ENCODE measurements at places on chromosomes 1 and 21.

DNA sequence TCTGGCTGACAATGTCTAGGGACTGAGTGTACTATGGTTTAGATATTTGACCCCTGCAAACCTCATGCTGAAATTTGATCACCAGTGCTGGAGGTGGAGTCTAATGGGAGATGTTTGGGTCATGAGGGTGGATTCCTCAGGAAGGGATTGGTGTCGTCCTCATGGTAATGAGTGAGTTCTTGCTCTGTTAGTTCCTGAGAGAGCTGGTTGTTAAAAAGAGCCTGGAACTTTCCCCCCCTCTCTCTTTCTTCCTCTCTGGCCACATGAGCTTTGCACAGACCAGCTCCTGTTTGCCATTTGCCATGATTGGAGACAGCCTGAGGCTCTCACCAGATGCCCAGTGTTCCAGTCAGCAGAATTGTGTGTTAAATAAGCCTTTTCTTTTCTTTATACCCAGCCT is 36.6 kb upstream of the CNIH3 start:
- no peak for DNase-seq

DNA sequence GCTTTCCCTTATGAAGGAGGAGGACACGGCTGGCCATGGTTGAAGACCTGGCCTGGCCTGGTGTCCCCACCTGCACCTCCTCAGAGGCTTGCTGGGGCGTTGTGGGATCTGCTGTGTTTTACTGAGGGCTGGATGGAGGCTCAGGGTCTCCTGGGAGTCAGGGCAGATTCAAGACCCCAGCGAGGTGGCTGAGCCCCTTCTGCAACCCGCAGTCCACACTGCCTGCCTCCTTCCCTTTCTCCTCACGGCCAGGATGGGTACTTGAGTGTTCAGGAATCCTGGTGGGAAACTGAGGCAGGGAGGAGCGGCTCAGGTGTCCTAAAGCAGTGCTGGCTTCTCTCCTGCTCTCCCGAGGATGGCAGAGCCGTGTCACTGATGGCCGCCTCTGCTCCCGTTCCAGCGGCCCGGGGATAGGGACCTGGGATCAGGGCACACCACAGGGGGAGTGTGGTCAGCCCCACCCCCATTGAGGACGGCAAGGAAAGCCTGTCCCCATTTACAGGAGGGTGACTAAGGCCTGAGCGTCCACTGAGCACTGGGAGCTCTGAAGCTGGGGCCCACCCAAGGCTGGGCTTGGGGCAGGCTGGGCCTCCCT is 47.5 kb downstream of the TRPM2 start:
- no peak for DNase-seq

DNA sequence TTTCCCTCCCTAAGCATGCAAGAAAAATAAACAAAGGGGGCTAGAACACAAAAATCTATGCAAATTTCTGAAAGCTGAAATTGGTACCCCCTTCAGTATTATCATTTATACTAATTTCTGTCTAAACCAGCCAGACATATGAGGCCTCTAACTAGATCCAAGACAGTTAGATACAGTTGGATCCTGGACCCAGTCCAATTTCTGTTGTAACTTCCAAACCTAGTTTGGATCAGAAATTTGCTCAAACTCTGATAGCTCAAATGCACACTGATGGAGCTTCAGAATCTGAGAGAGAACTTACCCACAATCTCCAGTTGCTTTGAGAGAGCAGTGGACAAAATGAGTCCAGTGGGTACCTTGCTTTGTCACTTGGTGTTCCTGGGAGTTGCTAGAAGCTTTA is 11.9 kb downstream of the CEP350 start:
- no peak for DNase-seq

GRCh38 chr1:119081267-119081666 is 59.2 kb downstream of the WARS2 start:
- DNase-seq: no peak

GRCh38 chr1:87880764-87881163 is 552.1 kb downstream of the LMO4 start:
- DNase-seq: no peak

DNA sequence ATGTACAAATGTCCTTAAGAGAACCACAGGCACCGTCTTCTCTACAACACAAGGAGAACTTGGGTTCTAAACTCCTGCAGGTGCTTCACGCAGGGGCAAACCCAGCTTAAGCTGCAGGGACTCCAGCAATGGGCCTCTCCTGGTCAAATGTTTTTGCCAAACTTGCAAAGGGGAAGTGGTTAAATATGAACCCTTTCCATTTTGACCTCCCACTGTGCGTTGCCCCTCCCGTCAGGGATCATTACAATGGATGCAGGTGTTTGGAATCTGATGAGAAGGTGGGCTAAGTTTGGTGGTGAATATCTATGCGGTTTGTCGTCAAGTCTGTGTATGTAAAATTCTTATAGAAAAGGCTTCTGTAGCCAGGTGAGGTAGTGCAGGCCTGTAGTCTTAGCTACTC is 29.1 kb upstream of the SLC25A33 start:
- DNase-seq: no peak

DNA sequence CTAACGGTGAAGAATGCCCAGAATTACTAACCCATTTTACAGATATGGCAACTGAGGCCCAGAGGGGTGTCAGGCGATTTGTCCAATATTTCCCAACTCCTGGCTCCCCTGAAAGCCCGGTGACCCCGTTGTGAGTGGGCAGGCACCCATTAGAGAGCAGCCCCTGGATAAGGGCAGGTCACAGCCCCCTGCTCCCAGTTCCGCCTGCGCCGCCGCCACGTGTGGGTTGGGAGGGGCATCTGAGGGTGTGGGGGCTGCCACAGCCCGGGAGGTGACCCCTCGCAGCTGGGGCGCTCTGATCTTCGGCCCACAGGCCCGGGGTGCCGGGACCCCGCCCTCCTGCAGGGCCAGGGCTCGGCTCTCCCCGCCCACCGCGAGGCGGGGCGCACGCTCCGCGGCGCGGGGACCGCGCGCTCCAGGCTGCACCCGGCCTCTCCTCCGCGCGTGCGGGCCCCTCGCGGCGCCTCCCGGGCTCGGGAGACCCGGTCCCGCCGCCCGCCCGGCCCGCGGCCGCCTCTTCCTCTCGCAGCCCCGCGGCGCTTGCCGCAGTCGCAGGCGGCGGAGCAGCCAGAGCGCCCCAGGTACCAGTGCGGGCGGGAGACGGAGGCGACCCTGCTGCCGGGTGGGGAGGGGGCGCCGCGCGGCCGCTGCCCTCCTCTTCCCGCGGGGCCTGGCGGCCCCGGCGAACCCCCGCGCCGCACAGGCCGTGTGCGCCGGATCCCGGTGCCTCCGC is at the start of gene HTR6:
TSS of gene HTR6 (plus strand) at position 423 of the 733 bp plus-strand sequence. CDS start 879 bp downstream, outside the sequence.
- no peak for DNase-seq

DNA sequence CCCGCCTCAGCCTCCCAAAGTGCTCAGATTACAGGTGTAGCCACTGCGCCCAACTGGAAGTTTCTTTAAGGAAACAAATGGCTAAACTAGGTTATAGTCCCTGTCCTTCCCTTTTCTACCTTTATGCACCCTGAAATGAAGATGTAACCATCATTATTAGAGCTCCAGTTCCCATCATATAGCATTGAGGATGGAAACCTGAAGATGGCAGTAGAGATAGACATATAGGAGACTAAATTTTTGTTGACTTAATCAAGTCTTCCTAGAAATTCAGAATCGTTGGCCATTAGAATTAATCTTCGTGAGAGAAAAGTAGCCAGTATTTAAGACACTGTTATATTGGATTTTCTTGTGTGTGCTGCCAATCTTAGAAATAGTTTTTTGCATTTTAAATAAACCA is 1016.3 kb upstream of the NCAM2 start:
- no peak for DNase-seq

GRCh38 chr1:60149251-60149650 is 75.7 kb upstream of the C1orf87 start:
- no peak for DNase-seq
